ENCODE measurements at places on chromosomes 11 and 22. TPM values are rescaled to one million over a fixed set of nuclear protein-coding genes. Genes with fewer than 3 reads are reported as not detected.

NAALADL1 gene
- 34.4 TPM for total RNA-seq

DNA sequence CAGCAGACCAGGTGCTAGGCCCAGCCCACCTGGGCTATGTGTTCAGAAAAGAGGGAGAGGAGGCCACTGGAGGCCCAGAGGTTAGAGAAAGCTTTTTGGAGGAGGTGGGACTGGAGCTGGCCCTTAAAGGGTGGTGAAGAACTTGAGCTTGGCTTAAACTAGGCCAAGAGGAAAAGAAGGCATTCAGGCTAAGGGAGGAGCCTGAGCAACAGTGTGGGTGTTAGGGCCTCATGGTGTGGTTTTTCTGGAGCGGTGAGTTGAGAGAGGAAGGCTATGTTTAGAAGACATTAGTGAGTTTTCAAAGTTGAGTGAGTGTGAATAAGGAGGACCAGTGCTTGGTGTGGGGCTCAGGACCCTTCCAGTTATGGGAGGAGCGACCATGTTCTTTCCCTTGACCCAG is 6.2 kb downstream of the TAF6L start:
- no peak for DNase-seq

SCUBE1 gene
- total RNA-seq: 0.26 TPM

- peak; percentile 26 for DNase-seq
Measured at GRCh38 chr11:2779981-2780849, 80.4 kb upstream of the KCNQ1OT1 start.

DNA sequence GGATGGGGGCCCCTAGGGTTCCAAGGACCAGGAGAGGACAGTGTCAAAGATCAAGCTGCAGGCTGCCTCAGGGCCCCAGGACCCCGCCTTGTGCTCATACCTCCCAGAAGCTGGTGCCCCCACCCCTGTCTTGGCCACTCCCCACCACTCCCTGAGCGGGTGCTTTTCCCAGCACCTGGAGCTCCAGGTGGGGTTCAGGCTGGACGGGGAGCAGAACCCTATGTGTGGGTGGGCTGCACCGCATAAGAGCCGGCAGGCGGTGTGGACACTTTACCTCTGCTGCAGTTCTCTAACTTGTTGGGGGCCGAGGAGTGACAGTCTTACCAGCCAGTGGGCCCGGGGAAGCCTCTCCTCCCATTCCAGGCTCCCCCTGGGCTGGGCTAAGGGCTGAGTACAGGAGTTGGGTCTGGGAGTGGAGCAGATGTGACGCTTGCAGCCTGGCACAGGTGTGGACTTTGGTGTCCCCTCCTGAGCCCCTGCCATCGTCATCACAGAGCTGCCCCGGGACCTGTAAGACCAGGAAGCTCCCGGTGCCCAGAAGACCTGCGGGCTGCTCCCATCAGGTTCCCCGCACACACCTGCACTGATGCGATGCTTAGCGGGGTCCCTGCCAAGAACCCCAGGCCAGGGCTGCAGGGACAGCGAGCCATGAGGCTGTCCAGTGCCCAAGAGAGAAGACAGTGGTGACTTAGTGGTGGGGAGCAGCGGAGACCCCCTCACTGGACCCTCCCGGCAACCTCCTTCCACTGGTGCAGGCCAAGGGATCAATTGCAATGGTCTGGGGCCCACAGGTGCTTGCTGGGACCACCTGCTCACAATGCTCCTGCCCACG is 674.5 kb downstream of the BRD1 start:
- no peak for DNase-seq

GRCh38 chr11:47359586-47359985 is 7.1 kb upstream of the MYBPC3 start:
- no peak for DNase-seq

- DNase-seq: no peak
Measured at GRCh38 chr22:29300807-29301601, 5.4 kb upstream of the GAS2L1 start.

DNA sequence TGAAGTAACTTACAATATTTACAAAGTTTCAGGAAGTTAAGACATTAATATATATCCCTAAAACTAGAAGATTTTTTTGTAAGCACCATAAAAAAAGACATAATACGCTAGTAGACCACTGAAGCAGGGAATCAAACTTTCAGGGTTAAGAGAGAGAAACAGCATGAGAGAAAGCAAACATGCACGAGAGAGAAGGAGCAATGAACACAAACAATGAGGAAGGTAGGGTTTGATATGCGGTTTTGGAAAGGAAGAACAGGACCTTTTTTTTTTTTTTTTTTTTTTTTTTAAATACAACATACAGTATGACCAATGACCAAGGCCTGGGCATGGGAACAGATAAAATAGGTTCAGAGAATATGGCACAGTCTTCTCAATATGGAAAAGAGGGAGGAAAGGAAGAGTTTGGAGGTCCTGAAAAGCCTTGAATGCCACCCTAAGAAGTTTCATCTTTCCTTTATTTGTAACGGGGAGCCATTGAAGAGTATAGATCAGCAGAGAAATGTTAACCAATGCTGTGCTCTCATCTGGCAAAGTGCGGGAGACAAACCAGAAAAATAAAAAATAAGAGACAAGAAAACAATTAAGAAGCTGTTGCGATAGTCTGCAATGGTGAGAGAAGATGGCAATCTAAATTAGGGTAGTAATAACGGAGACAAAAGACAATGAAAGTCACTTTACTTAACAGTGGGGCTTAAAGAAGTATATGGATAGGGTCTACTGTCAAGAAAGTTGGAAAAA is 101.0 kb downstream of the USP35 start:
- DNase-seq: no peak

GRCh38 chr11:115389790-115390189 is 114.4 kb downstream of the CADM1 start:
- no peak for DNase-seq

TRIM49 gene
- total RNA-seq: not detected

Data from uterus (tissue), 4 donors.